ENCODE measurements at places on chromosomes 12 and 14.
A peak's percentile ranks its signal among the peaks of the same experiment; 100 is the strongest.

DNA sequence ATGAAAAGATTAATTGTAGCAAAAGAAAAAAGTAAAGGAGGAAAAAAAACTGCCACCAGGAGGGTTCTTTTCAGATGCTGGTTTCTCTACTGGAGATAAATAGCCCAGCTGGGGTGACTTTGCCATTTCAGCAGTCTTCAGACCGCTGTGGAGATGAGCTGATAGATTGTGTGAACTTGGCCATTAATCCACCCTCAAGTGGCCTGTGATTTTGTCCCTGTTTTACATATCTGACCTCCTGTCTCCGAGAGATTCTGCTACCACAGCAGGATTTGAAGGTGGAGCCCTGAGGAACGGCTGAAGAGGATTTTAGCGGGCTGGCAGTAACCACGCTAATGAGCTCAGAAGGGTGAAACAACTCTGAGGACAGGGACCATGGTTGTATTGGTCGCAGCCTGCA, 72.7 kb downstream of the WSCD2 start:
- DNase-seq = no peak

DNA sequence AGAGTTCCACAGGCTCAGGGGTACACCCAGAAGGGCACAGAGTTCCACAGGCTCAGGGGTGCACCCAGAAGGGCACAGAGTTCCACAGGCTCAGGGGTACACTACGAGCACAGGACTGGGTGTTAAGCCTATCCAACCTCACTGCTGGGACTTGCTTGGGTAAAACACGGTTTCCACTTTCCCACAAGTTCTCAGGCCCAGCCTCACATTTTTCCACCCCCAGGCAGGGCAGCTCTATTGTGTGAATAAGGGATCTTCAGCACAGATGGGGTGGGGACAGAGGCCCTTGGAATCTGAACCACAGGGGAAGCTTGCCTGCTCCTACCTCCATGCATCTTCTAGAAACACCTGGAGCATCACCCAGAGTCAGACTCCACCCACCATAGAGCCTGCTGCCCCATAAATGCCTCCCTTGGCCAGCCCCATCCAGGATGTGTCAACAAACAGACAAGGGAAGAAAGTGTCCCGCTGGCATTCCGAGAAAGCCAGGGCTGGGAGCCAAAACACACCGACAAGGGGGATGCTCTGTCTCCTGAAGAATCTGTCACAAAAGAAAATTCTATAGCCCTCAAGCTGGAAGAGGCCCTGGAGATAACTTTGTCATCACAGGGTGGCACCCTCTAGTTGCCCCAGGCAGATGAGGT, 4.8 kb downstream of the CRACR2A start:
- DNase-seq = no peak

DNA sequence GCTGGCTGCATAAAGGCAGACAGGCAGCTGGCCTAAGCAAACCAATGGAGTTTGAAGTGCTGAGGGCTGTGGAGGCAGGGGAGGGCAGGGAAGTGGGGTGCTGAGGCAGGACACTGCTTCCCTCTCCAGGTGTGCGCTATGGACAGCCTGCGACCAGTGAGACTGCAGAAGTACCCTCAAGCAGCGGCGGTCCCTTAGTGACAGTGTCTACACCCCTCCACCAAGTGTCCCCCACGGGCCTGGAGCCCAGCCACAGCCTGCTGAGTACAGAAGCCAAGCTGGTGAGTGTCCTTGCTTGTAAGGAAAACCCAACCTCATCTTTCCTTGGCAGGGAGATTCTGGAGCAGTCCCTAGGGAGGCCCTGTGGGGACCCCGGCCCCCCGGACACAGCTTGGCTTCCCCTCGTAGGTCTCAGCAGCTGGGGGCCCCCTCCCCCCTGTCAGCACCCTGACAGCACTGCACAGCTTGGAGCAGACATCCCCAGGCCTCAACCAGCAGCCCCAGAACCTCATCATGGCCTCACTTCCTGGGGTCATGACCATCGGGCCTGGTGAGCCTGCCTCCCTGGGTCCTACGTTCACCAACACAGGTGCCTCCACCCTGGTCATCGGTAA, 17.9 kb downstream of the HNF1A start:
- DNase-seq = no peak

GRCh38 chr14:78933948-78934524, 763.9 kb downstream of the NRXN3 start:
- peak; percentile 25 for DNase-seq

- no peak for DNase-seq
These were observed 77.0 kb upstream of the GRIP1 start for GRCh38 chr12:66755727-66756395.

DNA sequence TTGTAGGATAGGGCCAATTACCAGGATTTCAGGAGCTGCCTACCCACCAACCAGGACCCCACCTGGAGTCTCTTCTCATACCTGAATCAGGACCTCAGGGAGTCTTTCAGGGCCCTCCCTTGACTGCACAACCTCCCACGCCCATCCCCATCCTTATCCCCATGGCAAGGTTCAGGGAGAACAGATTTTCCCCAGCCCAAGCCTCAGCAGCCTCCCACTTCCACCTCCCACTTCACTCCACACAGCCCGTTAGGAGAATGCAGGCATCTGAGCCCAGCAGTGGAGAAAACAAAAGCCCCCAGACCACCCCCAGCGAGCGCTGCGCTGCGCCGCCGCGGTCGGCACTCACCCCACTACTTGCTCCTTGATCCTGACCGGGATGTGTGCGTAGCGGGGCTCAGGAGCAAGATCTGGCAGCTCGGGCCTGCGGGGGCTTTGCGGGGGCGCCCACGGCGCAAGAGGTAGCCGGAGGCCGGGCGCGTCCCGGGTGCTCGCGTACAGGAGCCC, 1.4 kb downstream of the B4GALNT1 start:
- DNase-seq = no peak
